Stomach (tissue), 19 donors: ENCODE measurements at places on chromosomes 13 and 19.

- DNase-seq: peak; percentile 30
Observed at GRCh38 chr13:49652355-49653305, 24.3 kb downstream of the ARL11 start.

DNA sequence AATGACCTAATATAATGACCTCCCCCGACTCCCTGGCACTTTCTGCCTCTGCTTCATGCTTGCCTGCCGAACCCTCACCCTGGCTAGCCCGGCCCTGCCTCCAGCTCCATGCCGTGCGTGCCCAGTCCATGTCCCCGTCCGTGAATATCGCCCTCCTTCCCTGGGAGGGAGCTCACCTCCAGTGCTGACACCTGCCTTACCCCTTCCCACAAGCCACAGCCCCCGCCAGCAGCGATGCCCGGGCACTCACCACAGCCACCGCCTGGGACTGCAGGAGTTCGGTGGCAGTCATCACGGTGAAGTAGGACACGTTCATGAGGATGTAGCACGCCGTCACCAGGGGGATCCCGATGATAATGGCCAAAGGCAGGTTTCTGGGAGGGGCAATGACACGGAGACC lies 10.0 kb downstream of the SLC7A9 start:
- no peak for DNase-seq

- DNase-seq: peak; percentile 32
Observed at GRCh38 chr19:49823472-49823871, 5.4 kb downstream of the MED25 start.

DNA sequence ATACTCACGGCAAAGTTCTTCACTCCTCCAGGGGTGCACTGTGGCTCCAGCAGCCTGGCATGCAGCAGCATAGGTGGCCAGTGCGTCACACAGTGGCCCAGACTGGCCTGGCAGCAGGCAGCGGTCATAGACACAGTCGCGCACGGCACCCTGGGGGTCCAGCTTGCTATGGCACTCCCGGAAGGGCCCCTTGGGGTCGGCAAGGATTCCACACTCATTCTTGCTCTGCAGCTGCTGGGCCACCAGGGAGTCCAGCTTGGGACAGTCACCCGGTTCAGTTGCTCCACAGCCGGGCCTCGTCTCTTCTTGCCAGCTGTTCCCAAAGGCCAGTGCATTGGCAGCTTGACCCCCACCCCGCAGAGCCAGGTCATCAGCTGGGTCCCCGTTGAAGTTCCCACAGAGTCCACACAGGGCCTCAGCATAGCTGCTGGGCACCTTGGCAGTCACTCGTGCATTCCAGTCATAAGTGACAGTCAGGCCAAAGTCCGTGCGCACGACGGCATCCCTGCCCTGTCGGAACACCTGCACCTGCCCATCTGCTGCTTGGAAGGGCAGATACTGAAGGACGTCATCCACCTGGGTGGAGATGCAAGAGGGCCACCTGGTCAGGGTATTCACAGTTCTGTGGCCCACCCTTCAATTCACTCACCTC lies 20.6 kb downstream of the FCGBP start:
- DNase-seq: peak; percentile 22

- DNase-seq: no peak
Observed at GRCh38 chr13:113901231-113901630, 37.4 kb upstream of the GAS6 start.

- DNase-seq: no peak
Observed at GRCh38 chr13:57824121-57824520, 192.6 kb downstream of the PCDH17 start.

DNA sequence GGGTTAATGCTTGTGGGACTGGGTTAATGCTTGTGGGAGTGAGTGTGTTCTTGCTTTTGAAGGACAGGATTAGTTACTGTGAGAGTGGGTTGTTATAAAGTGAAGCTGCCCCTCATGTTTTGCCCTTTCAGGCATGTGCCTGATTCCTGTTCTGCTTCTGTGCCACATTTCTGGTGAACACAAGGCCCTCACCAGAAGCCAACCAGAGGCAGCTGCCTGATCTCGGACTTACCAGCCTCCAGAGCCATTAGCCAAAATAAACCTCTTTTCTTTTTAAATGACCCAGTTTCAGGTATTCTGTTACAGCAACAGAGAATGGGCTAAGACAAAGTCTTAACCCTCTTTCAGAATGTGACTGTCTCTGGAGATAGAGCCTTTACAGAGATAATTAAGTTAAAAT lies 113.3 kb upstream of the TMTC4 start:
- DNase-seq: no peak

DNA sequence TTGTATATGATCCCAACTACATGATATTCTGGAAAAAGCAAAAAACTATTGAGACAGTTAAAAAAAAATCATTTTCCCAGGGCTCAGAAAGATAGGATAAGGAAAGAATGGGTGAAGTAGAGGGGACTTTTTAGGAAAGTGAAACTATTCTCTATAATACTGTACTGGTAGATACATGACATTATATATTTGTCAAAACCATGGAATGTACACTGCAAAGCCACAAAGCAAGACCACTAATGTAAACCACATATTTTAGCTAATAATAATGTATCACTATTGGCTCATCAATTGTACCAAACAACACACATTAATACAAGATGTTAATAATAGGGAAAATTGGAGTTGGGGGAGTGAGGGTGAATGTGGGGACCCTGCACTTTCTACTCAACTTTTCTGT lies 182.6 kb downstream of the EFNB2 start:
- no peak for DNase-seq
